ENCODE measurements at places on chromosomes 3 and 15.

GRCh38 chr3:10983219-10983916 is 9.2 kb upstream of the SLC6A1 start:
- peak; percentile 74 for DNase-seq

GRCh38 chr3:169138849-169139420 is 524.6 kb downstream of the MECOM start:
- no peak for DNase-seq

DNA sequence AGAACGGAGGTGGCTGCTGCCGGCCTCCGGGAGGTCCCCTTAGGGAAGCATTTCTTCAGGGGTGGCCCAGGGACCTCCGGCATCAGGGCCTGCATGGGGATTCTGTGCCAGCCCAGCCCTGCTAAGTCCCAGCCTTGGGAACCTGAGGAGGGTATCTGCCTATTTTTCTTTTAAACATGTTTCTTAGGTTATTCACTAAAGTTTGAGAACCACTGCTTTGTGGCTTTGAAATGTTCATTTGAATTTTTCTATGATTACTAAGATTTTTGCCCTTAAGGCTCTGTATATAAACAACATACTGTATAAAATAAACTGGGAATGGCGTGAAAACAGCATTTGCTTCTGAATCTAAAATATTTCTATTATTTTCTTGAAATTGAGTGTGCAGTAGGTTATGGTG is 24.4 kb downstream of the FAN1 start:
- DNase-seq, result no peak

- peak; percentile 74 for DNase-seq
These were observed 163.4 kb downstream of the KLF13 start for GRCh38 chr15:31489801-31490646.

GRCh38 chr15:53974121-53974520 is 4.1 kb upstream of the UNC13C start:
- DNase-seq, result no peak

GRCh38 chr3:195153130-195153529 is 117.8 kb downstream of the XXYLT1 start:
- peak; percentile 48 for DNase-seq

GRCh38 chr3:133455960-133456359 is 56.1 kb downstream of the BFSP2 start:
- no peak for DNase-seq

DNA sequence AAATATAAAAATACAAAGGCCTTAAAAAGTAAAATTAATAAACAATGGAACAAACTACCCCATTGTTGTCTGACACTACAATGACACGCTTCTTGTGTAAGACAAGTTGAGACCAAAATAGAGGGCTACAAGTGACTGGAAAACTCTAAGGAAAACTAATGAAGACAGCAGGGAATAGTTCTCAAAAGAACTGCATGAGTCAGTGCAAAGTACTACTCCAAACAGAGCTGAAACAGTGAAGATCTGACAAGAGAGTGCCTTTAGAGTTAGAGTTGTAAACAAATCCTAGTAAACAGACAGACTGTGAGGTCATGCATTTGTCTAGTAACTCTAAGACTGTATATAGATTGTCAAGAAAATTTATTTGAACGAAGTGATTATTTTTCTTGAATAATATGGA is 233.9 kb downstream of the BBX start:
- DNase-seq, result no peak

DNA sequence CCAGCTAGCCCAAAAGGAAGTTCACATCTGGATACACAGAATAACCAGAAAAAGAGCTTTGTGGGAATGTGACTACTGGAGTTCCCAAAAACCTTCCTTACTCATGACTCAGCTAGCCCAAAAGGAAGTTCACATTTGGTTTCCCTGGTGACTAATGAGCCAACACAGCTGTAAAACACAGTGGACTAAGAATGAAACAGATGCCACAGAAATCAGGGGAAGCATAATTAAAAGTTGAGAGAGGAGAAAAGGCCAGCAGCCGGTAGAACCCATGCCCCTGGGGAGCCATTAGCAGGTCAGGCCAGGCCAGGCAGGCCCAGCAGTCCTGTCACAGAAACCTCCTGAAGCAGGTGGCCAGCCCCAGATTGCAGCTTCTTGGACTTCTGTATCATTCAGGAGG is 130.3 kb downstream of the GHSR start:
- no peak for DNase-seq

- no peak for DNase-seq
These were observed 17.0 kb upstream of the GHSR start for GRCh38 chr3:172465281-172465680.

DNA sequence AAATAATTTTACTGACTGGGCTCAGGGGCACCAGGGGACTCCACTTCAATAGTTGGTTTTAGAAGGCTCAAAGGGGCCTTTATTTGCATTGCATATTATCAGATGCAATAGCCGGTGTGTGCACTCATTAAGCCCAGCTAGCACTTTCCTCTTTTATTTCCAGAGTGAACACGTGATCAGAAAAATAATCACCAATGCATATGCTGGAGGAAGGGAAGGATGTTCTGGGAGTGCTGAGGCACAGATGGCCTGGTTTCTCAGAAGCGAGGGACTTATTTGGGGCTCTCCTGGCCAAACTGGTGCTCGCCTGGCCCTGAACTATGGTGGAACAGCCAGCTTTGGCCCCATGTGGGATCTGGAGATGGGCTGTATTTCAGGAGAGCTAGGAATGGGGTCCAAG is 60.4 kb upstream of the SEC13 start:
- DNase-seq, result no peak

DNA sequence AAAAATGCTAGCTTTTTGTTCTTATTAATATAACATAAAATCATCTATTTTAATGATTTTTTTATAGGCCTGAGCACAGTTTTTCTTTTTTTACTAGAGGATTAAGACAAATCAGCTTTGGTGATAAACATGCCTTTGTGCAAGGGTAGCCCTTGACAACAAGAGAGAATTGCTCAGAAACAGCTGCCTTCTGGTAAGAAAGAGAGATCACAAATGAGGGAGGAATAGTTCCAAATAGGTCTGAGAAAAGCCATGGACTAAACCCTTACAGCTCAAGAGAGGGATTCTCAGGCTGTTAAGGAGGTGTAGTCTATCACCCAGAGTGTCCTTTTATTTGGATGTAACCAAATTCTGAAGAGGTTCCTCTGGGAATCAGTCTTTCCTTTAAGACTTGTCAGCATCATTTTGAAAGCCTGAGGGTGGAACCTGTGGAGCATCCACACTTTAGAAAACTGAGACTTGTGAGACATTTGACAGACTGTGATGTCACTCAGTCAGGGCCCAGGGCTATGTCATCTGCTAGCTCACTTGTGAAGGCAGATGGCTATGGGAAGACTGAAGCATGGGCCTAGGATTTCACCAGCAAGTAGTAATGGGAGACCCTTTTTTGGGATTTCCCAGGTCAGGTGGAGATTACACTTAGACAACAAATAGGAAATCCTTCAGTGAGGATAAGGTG is 102.9 kb upstream of the KCNAB1 start:
- DNase-seq, result no peak

GRCh38 chr3:112132554-112132953 is 494 bp downstream of the GCSAM start:
- no peak for DNase-seq

- no peak for DNase-seq
These were observed 361.3 kb downstream of the ULK4 start for GRCh38 chr3:41600616-41601015.

GRCh38 chr3:35936571-35936970 is 297.2 kb downstream of the ARPP21 start:
- no peak for DNase-seq

DNA sequence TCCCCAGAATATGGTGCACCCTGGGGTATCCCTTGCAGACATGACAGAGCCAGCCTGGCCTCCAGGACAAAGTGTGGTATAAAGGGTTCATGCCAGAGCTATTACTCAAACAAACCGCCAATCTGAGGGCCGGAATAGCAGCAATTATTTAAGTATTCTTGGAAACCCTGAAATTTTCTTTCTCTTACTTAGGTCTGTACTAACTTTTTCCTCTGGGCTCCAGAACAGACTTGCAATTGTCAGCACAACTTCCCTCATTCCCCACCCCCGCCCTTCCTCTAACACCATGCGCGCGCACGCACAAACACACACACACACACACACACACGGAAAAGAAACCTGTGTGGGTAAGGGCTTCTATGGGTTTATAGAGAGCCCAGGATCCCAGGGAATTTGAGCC is 56.3 kb downstream of the ISG20 start:
- no peak for DNase-seq

DNA sequence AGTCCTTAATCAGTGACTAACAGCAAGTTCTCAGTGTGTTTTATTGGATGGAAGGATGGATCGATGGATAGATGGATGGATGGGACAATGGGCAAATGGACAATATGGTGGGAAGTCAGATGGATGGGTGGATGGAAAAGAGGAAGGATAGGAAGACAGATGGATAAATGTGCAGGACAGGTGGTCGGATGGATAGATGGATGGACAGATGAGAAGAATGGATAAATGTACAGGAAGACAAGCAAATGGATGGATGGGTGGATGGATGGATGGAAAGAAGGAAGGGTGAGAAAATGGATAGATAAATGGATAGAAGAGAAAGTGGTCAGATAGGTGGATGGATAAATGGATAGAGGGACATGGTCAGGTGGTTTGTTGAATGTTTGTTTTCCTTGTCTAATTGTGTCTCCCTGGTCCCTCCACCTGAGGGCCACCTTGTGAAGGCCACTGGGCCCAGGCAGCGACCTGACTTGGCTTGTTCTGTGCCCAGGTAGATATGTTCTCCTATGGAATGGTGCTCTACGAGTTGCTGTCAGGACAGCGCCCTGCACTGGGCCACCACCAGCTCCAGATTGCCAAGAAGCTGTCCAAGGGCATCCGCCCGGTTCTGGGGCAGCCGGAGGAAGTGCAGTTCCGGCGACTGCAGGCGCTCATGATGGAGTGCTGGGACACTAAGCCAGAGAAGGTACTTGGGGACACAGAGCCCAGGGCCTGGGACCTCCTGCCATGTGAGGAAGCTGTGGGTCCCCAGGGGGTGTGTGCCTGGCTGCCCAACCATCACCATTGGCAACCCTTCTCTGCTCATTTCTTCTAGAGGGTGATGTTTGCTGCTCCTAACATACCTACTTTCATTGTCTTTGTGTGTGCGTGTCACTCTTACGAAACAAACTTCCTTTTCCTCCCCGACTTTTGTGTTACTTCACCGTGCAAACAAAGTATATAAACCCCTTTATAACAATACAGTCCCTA is 137.5 kb downstream of the LRRK1 start:
- no peak for DNase-seq

- DNase-seq, result no peak
These were observed 643 bp upstream of the LMCD1 start for GRCh38 chr3:8500989-8501370.

- DNase-seq, result no peak
These were observed 220.7 kb upstream of the CADM2 start for GRCh38 chr3:84738086-84738485.

DNA sequence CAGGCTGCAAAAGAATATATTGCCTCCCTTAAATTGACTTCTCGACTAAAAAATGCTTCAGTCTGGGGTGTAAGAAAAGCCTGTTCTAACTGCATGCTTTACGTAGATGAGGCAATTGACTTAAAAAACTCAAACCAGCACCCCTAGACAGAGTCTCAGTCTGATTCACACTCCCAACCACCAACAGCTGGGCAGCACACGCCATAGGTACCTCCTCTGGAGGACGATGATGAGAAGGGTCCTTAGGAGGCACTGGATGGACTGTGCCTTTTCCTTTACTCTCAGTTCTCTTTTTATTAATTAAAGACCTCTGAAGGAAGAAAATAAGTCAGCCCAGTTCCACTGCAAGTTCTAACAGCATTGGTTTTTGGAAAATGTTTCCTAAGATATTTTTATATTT is 175.0 kb downstream of the PDZRN3 start:
- no peak for DNase-seq

GRCh38 chr15:35289024-35289617 is 204.0 kb upstream of the NANOGP8 start:
- DNase-seq, result peak; percentile 46

DNA sequence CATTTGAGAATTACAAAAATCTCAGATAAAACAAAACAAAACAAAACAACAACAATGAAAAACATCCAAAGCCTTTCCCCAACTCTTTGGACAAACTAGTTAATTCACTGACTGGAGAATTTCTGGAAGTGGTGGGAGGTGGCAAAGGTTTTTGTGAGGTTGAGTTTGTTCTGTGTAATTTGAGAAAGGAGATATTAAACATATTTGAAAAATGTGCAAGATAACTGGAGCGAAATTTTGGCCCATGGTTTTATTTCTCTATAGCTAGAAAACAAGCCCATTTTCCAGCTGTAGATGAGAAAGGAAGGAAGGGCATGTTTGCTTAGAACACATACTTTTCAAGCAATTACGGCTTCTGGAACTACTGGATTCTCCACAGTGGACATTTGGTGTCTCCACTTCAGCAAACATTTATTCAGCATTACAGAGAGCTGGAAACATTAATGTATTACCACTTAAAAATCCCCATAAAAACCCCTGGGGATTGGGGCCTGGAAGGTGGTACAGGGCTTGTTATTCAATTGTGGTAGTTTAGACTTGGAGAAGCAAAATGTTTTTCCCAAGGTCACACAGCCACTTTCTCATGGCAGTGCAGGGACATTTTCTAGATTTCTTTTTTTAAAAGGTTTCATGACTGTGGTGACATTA is 135.8 kb downstream of the THSD4 start:
- no peak for DNase-seq

- DNase-seq, result no peak
These were observed 37.0 kb downstream of the PARP16 start for GRCh38 chr15:65249641-65250040.

DNA sequence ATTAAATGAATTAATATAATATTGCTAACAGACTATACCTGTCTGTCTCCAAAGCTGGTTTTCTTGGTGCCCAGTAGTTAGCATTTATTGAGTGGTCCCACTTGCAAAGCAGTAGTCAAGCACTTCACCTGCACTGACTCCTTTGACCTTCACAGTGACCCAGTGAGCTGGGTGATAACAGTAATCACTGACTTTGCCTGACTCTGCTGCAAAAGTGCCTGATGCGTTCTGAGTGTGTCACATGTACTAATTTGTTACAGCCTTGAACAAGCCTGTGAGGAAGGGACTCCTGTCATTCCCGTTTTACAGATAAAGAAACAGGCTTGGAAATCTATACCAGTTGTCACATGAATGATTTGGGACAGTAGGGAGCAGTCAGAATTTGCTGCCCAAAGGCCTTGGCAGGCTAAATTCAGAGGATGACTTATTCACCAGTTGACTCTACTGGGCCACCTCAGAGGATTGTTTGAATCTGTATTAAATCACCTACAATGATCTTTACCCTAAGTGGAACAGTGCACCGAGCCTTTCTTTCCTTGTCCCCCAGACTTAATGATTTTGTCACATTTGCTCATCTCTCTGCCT is 116.6 kb upstream of the PLXNA1 start:
- DNase-seq, result no peak

GRCh38 chr3:43581343-43581742 is 40.5 kb downstream of the ANO10 start:
- DNase-seq, result no peak
